B cell (primary cell): ENCODE measurements at places on chromosomes 1 and 21. TPM values are rescaled to one million over a fixed set of nuclear protein-coding genes. Genes with fewer than 3 reads are reported as not detected.

DNA sequence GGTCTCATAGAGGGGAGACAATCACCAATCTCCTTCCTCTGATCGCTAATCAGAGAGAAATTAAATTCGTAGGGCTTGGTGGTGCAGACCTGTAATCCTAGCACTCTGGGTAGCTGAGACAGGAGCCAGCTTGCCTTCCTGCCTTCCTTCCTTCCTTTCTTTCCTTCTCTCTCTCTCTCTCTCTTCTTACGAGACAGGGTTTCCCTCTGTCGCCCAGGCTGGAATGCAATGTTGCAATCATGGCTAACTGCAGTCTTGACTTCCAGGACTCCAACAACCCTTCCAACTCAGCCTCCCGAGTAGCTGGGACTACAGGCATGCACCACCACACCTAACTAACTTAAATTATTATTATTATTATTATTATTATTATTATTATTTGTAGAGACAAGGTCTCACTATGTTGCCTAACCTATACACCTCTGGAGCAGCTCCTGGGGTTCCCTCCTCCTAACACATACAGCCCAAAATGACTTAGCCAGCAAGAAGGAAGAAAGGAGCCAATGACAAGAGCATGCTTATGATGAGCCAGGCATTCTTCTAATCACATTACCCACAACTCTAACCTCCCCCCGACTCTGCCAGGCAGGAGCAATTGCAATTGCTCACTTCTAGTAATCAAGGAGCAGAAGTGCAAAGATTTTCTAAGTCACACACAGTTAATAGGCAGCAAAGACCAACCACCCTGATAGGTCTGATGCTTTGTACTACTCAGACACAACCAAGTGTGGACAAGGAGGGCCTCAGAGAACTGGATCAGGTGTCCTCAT is 105.4 kb upstream of the F3 start:
- no peak for DNase-seq

- no peak for DNase-seq
Measured at GRCh38 chr1:214018386-214019268, 30.9 kb downstream of the PROX1 start.

DNA sequence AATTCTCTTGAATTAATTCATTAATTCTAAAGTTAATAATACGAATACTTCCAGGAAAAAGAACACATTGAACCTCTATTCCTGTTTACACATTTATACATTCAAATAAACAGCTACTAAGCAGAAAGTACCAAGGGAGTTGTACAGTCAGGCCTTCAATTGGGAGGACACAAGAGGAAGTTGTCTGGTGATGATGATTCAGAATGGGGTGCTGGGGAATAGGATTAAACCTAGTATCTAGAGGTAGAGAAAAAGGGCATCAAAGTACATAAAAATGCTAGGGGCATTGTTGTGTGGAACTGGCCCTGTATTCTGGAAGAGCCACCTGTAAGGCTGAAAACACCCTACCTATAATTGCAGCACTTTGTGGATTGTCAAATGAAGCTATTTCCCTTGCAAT is 71.7 kb upstream of the MROH9 start:
- no peak for DNase-seq

DNA sequence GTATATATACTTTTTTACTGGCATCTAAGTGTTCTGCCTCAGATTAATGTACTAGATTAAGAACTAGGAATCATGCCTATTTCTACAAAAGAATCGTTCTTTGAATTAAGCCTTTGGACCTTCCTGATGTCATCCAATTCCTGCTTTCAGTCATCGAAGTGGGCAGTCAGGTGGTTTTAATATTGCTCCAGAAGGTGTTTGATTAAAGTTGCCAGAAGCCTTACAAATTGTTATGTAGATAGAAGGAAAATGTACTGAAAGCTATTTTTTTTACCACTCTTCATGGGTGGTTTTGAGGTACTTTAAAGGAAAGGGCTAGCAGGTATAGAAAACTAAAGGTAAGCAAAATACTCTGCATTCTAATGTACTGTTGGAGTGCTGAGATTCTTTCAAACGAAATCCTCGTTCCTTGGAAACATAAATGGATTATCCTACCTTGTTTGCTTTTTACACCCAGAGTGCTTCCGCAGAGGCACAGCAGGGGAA is 716 bp downstream of the CTBS start:
- DNase-seq = no peak

- DNase-seq = no peak
Measured at GRCh38 chr1:47104816-47105215, 32.4 kb upstream of the CYP4A22 start.

DNA sequence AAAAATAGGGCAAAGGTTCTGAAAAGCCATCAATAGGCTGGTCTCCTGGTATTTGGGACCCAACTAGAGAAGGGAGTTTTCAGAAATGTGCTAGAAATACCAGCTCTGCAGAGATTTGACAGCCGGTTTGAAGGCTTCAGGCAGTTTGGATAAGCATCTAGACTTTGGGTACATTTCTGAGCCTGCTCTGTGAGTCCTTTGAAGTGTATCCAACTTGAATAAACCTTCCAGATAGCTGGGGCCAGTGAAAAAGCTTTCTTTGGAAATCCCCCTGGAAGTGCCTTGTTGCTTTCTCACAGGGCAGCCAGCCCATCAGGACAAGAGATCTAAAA is 6.4 kb upstream of the PEF1 start:
- DNase-seq = no peak

DNA sequence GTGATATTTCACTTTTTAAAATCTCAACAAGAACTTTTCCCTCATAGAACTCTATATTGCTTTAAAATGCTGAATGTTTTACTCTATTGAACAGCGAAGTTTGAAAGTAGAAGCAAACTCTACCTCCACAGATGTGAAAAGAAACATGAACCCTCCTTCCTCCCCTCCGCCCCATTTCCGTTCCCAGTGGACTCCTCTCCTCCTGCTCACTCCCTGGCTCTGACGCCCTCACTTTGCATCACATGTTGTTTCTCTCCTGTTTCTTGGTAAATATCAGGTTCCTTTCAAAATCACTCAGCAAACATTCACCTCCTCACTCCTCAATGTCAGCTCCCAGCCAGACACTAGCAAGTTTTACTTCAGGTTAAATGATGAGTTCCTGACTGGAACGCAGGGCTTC is 34.6 kb downstream of the KCNH1 start:
- no peak for DNase-seq

DNA sequence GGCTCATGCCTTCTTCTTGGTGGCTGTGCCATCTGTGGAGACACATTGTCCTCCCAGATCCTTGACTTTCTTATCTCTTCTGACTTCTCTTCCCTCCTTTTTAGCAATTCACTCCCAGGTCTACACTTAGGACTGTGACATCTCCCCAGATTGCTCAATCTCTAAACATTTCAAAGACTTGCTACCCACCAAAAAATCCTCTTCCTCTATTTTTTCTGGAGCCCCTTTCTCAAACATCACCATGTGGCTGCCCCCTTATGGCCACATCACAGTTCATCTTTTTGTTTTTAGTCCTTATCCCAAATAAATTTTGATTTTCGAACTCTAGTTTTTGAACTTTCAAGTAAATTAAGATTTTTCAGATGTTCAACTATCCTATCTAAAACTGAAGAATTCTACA is 148.6 kb upstream of the HOOK1 start:
- DNase-seq = no peak

GRCh38 chr1:243719476-243719875 is 130.6 kb downstream of the AKT3 start:
- DNase-seq = no peak

Gene CD48
- total RNA-seq = 252 and 255 TPM in 2 replicates

Gene APH1A
- total RNA-seq = 134 and 135 TPM in 2 replicates

Gene TSTD1
- 85.6 and 94.4 TPM in 2 replicates for total RNA-seq

Gene HMCN1
- not detected in 2 replicates for total RNA-seq

Gene LHX8
- total RNA-seq = not detected in 2 replicates
